ENCODE measurements at places on chromosomes 13 and 19. TPM values are rescaled to one million over a fixed set of nuclear protein-coding genes. Genes with fewer than 3 reads are reported as not detected.
A peak's percentile ranks its signal among the peaks of the same experiment; 100 is the strongest.

The PLIN4 gene
- total RNA-seq: not detected

DNA sequence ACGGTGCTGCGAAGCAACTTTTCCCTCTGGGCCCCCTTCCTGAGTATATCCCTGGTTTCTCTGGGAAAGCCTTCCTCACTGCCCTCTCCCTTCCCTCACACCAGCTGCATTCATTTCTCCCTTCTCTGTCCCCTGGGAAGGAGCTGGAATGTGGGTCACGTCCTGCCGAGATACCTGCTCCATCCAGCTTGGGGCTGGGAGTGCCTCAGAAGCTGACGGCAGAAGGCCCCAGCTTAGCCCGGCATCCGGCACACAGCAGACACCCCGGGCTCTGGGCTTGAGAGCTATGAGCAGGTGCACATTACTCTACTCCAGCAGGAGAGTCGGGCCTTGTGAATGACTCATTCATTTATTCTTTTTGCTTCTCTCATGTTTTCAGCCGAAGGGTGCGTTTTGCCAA is 170.6 kb downstream of the TEX29 start:
- no peaks in the 10 kb centered on the region for H3K4me1 ChIP-seq
- no peaks in the 10 kb centered on the region for H3K36me3 ChIP-seq
- no peak for DNase-seq
- H3K4me3 ChIP-seq: no peak overlapping the region

- DNase-seq: no peak
- H3K4me3 ChIP-seq: no peak overlapping the region
- peaks cover 3% of the 10 kb centered on the region for H3K36me3 ChIP-seq
- no peak overlapping the region for H3K27ac ChIP-seq
Observed at GRCh38 chr13:41162151-41162550, 29.5 kb upstream of the KBTBD6 start.

The RDH8 gene
- total RNA-seq: not detected

GRCh38 chr19:10270616-10271394 is at the start of gene ICAM1:
TSS of gene ICAM1 (plus strand) at chr19:10271120. CDS start at chr19:10271160, 40 bp downstream.
- H3K4me3 ChIP-seq: peak within 1 kb of the TSS; percentile 78
- H3K4me1 ChIP-seq: peaks cover 34% of the 10 kb centered on the region
- peak within 1 kb of the TSS; percentile 85 for H3K27ac ChIP-seq
- peaks cover 13% of the 10 kb centered on the region for H3K36me3 ChIP-seq
- DNase-seq: peak; percentile 86
- H3K27me3 ChIP-seq: no peaks in the 10 kb centered on the region

GRCh38 chr19:11264452-11265176 is 2.3 kb upstream of the DOCK6 start:
- peaks cover 62% of the 10 kb centered on the region for H3K27me3 ChIP-seq
- no peak for DNase-seq
- H3K4me3 ChIP-seq: no peak overlapping the region
- peaks cover 3% of the 10 kb centered on the region for H3K4me1 ChIP-seq
- no peaks in the 10 kb centered on the region for H3K36me3 ChIP-seq

DNA sequence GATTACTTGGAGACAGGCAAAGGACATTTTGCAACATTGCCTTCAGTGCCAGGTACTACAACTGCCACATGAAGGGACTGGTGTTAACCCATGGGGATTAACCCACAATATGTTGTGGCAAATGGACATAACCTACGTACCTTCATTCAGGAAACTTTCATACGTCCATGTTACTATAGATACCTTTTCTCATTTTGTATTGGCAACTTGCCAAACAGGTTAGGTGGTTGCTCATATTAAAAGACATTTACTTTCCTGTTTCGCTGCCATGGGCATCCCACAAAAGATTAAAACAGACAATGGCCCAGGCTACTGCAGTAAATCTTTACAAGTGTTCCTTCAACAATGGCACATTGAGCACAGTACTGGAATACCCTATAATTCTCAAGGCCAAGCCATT is 925.3 kb downstream of the SLITRK6 start:
- H3K27me3 ChIP-seq: no peaks in the 10 kb centered on the region
- DNase-seq: no peak
- no peaks in the 10 kb centered on the region for H3K4me1 ChIP-seq
- H3K27ac ChIP-seq: no peak overlapping the region
- no peaks in the 10 kb centered on the region for H3K36me3 ChIP-seq

DNA sequence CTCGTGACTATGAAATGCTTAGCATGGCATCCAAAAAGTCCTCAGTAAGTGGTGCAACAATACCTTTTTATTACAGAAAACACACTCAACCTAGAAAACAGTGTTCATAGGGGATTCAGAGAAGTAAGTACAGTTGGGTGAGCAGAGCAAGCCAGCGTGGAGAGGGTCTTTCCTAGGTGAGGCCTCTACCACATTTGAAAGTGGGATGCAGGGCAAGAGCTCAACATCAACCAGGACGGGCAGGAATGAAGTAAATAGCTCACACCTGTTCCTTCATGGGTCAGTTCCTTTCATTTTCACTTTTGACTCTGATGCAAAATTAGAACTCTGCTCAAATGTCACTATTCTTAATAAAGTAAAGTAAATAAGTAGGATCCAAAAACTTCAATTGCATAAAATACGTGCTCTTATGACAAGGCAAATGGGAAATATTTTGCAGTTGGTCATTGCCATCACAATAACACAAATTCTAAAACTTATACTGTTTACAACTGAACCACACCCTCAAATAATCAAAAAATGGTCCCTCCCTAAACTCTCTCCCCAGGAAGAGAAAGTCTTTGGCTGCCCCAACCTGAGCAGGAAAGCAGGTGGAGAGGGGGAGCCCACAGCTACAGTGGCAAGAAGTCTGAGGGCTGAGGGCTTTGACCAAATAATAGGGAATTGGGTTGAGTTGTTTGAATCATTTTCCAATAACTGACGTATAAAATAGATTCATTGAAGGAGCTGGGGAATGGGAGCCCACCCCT is 20.2 kb downstream of the CHAMP1 start:
- H3K27ac ChIP-seq: no peak overlapping the region
- peaks cover 3% of the 10 kb centered on the region for H3K27me3 ChIP-seq
- peaks cover 8% of the 10 kb centered on the region for H3K4me1 ChIP-seq
- H3K36me3 ChIP-seq: peaks cover 1% of the 10 kb centered on the region
- no peak for DNase-seq

The CYP2A7 gene
- not detected for total RNA-seq

GRCh38 chr19:3538965-3539755 is at the start of gene TEKTIP1:
TSS of gene TEKTIP1 (plus strand) at chr19:3539174. CDS start at chr19:3539178, 4 bp downstream.
- H3K4me1 ChIP-seq: no peaks in the 10 kb centered on the region
- no peak within 1 kb of the TSS for H3K4me3 ChIP-seq
- H3K27ac ChIP-seq: no peak within 1 kb of the TSS
- peaks cover 13% of the 10 kb centered on the region for H3K36me3 ChIP-seq

GRCh38 chr19:10430505-10431253 is 10.3 kb downstream of the PDE4A start:
- H3K4me3 ChIP-seq: peak overlapping the region; percentile 72
- peaks cover 50% of the 10 kb centered on the region for H3K27me3 ChIP-seq
- no peak for DNase-seq
- peaks cover 44% of the 10 kb centered on the region for H3K4me1 ChIP-seq
- H3K36me3 ChIP-seq: no peaks in the 10 kb centered on the region

DNA sequence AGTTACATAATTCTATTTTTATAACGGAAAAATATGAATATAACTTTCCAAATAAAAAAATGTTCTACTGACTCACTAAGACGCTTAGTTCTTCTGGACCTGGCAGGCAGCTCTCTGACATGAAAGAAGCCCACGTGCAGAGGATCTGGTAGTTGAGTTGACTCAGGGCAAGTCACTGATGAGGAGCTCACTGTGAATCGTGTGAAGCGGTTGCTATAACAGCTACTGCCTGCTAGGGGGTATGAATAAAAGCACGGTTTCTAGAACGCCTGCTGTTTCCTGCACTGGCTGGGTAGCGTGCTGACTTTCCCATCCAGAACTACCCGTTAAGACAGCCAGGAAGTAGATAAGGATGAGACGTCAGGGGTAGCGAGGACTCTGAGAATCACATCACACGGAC is 54.7 kb upstream of the WASF3 start:
- DNase-seq: peak; percentile 73
- peak overlapping the region; percentile 63 for H3K27ac ChIP-seq
- no peaks in the 10 kb centered on the region for H3K27me3 ChIP-seq
- H3K36me3 ChIP-seq: no peaks in the 10 kb centered on the region

- peaks cover 4% of the 10 kb centered on the region for H3K27me3 ChIP-seq
- H3K36me3 ChIP-seq: no peaks in the 10 kb centered on the region
- H3K4me1 ChIP-seq: peaks cover 2% of the 10 kb centered on the region
- no peak overlapping the region for H3K4me3 ChIP-seq
- peak; percentile 27 for DNase-seq
Observed at GRCh38 chr19:13610039-13610691, 103.9 kb upstream of the CACNA1A start.

DNA sequence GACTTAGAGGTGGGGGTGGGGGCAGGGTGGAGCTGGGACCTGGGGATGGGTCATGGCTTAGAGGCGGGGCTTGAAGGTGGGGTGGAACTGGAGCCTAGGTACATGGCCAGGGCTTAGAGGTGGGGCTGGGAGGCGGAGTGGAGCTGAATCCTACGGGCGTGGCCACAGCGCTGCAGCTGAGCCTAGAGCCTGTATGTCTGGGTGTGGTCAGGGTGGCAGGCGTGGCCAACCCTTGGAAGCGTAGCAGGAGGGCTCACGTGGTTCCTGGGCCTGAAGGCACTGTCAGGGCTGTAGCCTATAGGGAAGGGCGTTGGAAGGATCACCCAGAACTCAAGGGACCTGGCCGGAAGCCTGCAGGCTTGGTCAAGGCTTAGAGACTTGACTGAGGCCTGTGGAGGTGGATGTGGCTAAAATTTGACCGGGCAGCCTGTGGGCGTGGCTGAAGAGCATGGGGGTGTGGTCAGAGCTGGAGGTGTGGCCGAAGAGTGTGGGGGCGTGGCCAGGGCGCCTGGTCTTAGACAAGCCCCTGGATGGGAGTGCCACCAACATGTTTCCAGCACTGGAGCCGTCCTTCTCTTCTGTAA is 24.3 kb downstream of the COLGALT1 start:
- H3K27ac ChIP-seq: no peak overlapping the region
- H3K4me3 ChIP-seq: no peak overlapping the region
- no peaks in the 10 kb centered on the region for H3K4me1 ChIP-seq

The ZMYM5 gene
- total RNA-seq: 8.5 TPM

DNA sequence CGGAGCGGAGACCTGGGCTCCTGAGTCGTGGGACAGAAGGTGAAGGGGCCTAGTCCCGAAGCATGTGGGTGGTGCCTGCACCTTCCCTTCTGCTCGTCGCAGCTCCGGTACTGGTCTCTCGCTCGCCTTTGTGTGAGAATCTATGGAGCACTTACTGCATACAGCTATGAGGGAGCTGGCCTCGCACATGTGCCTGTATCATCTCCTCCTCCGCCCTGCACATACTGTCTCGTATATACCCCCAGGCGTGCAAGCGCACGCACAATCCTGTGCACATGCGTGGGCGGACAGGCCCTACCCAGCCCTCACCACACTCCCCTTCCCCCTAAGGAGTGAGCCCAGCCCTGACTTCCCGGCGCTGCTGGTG is 8.7 kb downstream of the PIK3R2 start:
- H3K36me3 ChIP-seq: peaks cover 20% of the 10 kb centered on the region
- H3K27me3 ChIP-seq: no peaks in the 10 kb centered on the region
- no peak overlapping the region for H3K27ac ChIP-seq
- H3K4me3 ChIP-seq: peak overlapping the region; percentile 36
- peaks cover 10% of the 10 kb centered on the region for H3K4me1 ChIP-seq
- no peak for DNase-seq

The CABP5 gene
- not detected for total RNA-seq

DNA sequence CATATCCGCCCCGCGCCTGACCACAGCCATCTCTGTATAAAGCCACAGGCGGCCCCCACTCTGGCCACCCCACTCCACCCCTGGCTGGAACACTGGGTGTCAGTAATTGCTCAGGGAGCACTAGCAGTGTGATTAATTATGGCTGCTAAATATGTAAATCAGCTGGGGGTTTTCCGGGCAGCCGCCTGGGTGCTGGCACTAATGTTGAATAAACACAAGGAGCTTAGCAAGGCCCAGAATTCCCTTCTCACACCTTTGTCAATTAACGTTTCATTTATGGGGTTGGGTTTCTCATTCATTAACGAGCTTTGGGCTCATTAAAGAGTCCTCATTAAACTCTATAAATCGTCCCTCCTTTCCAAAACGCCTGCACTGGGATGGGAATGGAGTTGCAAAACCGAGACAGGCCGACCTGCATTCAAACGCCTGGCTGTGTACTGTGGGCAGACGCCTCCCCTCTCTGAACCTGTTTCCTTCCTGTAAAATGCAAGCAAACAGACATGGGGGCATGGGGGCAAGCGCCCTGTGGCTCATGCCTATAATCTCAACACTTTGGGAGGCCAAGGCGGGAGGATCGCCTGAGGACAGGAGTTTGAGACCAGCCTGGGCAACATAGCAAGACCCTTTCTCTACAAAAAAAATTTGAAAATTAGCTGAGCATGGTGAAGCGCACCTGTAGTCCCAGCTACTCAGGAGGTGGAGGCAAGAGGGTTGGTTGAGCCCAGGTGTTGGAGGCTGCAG is 17.7 kb upstream of the OLFM2 start:
- H3K36me3 ChIP-seq: no peaks in the 10 kb centered on the region
- no peak overlapping the region for H3K27ac ChIP-seq
- DNase-seq: no peak
- no peak overlapping the region for H3K4me3 ChIP-seq

GRCh38 chr13:41282129-41282571 is 18.8 kb upstream of the MTRF1 start:
- no peak overlapping the region for H3K4me3 ChIP-seq
- no peak for DNase-seq
- H3K4me1 ChIP-seq: peaks cover 34% of the 10 kb centered on the region
- no peaks in the 10 kb centered on the region for H3K36me3 ChIP-seq
- H3K27me3 ChIP-seq: no peaks in the 10 kb centered on the region

GRCh38 chr13:58999851-59000250 is 1163.9 kb downstream of the DIAPH3 start:
- H3K36me3 ChIP-seq: no peaks in the 10 kb centered on the region
- no peaks in the 10 kb centered on the region for H3K4me1 ChIP-seq
- H3K4me3 ChIP-seq: no peak overlapping the region
- DNase-seq: no peak
- no peak overlapping the region for H3K27ac ChIP-seq
- no peaks in the 10 kb centered on the region for H3K27me3 ChIP-seq

DNA sequence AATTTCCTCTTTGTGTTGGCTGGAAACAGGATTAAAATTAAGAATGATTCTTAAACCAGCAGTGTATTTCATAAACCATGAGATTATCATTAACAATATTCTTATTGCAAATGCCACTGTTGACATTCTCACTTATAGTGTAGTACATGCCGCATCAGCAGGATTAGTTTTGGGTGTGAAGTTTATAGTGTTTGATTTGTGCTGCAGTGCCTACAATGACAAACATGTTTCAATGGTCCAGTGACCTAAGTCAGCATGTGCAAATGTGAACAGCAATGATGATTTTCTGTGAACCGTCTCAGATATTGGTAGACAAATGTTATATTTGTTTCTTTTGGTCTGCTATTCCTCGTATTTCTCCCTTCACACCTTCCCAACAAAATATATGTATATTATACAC is 49.8 kb upstream of the TDRD3 start:
- peaks cover 17% of the 10 kb centered on the region for H3K27me3 ChIP-seq

The PSPN gene
- 2.5 TPM for total RNA-seq

GRCh38 chr13:98486412-98486811 is 90.5 kb downstream of the STK24 start:
- H3K4me3 ChIP-seq: no peak overlapping the region
- peaks cover 89% of the 10 kb centered on the region for H3K4me1 ChIP-seq
- no peak for DNase-seq
- peaks cover 4% of the 10 kb centered on the region for H3K36me3 ChIP-seq
- no peaks in the 10 kb centered on the region for H3K27me3 ChIP-seq

The PRODH2 gene
- not detected for total RNA-seq

The PDX1 gene
- total RNA-seq: not detected

- no peak overlapping the region for H3K4me3 ChIP-seq
- peaks cover 4% of the 10 kb centered on the region for H3K4me1 ChIP-seq
- no peak overlapping the region for H3K27ac ChIP-seq
- peaks cover 12% of the 10 kb centered on the region for H3K27me3 ChIP-seq
- peaks cover 4% of the 10 kb centered on the region for H3K36me3 ChIP-seq
- DNase-seq: no peak
Observed at GRCh38 chr19:35278578-35279284, 3.6 kb upstream of the HAMP start.
